ENCODE measurements at places on chromosomes 7 and 10.

DNA sequence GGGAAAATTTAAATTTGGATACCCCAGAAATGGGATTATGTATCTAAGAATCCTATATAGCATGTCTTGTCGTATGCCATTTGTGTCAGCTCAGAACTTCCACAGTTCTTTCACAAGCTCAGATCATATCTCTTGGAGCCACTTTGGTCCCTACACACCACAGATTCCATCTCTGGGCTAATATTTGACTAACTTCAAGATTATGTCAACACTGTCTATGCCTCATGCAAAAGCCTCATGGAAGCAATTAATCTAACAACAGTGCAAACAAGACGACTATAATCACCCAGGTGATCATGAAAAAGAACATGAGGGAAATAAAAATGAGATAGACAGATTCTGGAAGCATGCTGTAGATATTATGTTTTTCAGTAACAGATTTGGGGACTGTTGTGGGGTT, 189.1 kb downstream of the LRRTM3 start:
- DNase-seq, result no peak

DNA sequence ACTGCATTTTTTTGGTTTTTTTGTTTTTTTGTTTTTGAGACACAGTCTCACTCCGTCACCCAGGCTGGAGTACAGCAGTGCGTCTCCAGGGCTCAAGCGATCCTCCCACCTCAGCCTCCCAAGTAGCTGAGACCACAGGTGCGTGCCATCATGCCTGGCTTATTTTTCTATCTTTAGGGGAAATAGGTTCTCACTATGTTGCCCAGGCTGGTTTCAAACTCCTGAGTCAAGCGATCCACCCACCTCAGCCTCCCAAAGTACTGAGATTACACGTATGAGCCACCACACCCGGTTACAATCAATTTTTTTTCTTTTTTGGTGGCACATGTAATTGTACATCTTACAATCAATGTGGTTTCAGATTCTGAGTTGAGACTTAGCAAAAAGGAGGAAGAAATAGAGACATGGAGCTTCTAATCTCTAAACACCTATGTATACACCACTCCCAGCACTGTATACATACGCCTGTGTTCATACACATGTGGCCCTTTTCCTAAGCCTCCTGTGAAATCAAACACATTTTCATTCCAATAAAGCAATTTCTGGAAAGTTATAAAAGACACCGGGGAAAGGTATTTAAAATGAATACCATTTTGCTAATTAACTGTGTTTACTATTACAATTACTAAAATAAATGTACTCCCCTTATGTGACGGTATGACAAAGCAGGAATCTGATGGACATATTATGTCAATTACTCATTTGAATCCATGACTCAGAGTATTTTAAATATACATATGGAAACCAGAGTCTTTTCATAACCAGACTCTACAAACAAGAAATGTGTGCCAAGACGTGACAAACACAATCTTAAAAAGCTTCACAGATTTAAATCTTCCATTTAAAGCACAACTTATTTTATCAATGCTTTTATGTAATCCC, 40.9 kb downstream of the SMURF1 start:
- DNase-seq, result no peak

DNA sequence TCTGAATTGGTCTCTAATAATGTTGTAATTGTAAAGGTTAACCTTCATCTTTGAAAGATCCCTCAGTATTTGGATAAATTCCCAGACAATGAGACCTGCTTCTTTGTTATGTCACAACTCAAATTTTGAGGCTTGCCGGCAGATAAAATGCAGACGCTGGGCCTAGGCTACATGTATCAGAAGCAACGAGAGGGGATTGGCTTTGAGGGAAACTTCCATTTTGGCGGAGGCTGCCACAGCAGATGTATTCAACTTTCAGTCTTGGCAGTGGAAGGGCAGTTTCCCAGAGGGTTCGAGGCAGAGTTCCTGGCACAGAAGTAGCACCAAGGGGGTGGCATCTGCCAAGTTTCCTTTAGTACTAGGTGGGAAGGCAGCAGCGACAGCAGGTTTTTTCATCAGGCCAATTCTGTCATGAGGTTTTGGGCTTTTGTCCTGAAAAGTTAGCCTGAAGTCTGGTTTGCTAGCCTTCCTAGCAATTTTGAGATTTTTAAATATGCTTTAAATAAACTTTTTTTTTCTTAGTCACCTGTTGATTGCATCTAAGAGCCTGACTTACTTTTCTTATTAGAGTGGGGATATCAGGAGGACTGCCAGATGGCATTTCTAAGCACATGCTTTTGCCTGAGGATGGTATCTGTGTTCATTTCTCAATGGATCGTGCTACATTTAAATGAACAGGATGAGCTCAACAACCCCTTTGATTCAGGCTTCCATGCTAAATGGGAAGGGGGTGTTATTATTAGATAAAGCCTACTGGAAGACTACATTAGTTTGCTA, 89.5 kb upstream of the FAM3C start:
- no peak for DNase-seq

GRCh38 chr7:87113077-87113476, 39.2 kb upstream of the DMTF1 start:
- DNase-seq, result no peak

- no peak for DNase-seq
Observed at GRCh38 chr7:33411020-33411419, 281.7 kb downstream of the BBS9 start.

GRCh38 chr7:112523871-112524270, 43.1 kb downstream of the LSMEM1 start:
- no peak for DNase-seq

- DNase-seq, result no peak
Observed at GRCh38 chr7:128814499-128814898, 15.7 kb upstream of the FLNC start.

GRCh38 chr7:101563198-101563901, 65.7 kb downstream of the MYL10 start:
- DNase-seq, result no peak

DNA sequence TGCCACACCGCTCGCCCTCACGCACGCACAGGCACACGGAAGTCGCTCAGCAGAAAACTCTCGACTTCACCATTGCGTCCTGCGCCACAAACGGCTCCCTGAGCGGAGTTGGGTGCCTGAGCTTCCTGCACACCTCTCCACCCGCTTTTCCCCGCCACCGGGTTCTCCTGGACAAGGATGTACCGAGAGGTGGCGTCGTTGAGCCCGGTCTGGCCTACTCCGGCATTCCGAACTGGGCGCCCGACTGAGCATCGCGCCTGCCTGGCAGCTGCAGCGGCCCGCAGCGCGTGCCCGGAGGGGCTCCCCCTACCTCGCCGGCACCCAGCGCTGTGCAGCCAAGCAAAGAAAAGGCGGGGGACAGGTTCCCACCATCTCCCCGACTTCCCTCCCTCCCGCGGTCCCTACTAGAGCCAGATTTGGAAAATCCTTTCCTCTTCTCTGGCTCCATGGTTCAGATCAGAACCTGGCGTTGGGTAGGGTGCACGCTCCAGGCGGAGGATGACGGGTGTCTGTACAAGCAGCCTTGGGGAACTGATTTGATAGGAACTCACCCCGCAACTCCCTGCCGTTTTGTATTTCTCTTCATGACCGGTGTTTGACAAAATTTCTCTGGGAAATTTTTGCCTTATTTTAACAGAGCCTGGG, 1.7 kb downstream of the SORCS3 start:
- peak; percentile 9 for DNase-seq

DNA sequence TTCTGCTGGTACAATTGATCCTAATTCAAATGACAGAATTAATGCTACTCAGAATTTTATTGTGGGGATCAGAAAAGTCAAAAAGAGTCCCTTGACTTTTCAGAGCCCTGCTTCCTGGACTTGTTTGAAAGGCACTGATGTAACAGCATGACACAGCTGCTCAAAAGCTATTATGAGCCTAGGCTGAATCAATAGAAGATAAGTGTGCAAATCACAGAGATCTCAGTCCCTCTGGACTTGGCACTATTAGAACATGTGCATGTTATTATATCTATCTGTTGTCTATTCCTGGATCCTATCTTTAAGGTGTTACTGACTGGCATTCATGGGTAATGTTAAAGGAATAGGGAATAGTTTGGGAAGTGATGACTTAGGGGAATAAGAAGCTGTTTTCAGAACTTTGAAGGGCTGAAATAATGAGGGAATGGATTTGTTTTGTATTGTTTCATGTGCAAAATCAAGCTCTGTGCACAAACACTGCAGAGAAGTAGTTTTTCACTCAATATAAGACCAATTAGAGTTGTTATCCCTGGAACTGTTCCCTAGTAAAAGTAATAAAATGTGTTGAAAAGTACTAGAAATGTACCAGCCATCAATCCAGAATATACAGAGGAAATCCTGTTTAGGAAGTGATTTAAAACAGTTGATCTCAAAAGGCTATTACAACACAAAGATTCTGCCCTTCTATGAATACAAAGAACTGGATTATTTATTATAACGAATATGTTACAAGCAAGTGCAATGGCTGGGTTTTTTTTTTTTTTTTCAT, 814.9 kb upstream of the C7orf33 start:
- no peak for DNase-seq

DNA sequence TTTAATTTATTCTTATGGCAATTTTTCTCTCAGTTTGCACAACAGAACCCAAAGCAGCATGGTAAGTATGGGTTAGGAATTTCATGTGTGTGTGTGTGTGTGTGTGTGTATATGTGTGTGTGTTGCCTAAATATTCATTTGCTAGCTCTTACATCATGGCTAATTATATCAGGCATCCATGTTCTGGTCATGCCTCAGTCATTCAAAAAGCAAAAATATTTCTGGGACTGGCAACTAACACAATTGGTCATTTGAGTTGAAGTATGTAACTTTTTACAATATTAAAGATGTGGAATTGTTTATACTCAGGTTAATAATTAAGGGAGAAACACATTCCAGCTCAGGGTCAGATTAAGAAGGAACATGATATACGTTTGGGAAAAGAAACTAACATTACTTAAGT, 67.6 kb upstream of the PHYHIPL start:
- DNase-seq, result no peak
